ENCODE measurements at places on chromosomes 3 and 15.
A peak's percentile ranks its signal among the peaks of the same experiment; 100 is the strongest.

GRCh38 chr3:195005251-195005620 lies 265.7 kb downstream of the XXYLT1 start:
- no peak for DNase-seq

DNA sequence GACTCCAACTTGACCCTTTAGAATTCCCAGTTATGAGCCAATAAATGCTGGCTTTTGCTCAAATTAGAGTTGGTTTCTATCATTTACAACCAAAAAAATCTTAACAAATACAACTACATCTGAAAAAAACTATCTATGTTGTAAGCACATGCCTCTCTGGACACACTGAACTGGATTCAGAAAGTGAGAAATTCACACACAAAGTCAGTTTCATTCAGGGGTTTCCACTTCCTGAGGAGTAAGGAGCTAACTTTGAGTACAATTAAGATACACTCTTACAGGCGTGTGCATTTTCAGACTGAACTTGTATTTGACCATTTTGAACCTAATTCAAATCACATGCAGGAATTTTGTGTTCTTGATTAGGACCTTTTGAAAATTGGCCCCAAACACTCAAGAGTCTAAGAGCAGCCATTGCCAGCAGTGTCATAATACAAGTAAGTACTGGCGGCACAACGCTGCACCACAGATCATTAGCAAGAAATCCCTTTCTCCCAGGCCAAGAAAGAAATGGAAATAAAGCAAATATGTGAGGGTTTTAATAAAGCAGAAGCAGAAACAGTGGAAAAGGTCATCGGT lies 31.2 kb downstream of the LINS1 start:
- no peak for DNase-seq

DNA sequence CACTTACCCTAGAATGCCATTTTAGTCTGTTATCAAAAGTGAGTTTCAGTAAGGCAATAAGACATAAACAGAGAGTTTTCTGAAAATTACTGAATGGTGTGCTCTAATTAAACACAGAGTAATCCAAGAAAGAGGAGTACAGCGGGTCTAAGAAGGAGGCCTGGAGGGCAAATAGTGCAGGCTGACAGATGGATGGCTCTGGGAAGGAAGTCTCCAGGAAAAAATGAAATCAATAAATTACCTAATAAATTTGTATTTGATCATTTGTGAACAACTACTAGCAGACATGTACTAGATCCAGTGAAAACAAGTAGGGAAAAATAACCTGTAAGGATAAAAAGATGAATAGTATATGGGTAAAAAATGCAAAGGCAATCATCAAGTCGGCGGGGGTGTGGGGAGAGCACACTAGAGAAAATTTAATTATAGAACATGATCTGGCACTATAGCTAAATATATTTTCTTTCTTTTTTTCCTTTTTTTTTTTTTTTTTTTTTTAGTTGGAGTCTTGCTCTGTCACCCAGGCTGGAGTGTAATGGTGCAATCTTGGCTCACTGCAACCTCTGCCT lies 22.6 kb upstream of the GPD1L start:
- DNase-seq: no peak

DNA sequence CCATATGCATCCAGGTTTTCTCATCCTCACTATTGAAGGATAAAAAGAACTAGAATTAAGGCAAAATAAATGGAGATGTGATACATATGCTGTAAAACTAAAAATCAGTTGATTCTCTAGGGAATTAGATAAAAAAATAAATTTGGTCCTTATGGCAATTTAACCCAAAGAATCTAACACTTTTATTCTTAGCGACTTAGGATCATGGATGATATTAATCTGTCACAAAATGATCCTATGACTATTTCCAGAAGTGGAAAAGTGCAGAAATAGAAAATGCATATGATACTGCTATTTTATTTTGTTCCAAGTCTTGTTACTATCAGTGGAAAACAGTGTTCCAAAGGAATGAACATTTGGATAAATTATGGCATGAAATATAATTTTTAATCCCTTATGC lies 746.3 kb downstream of the ROBO2 start:
- DNase-seq: no peak

- DNase-seq: no peak
Measured at GRCh38 chr15:80789796-80790195, 10.6 kb downstream of the CEMIP start.

DNA sequence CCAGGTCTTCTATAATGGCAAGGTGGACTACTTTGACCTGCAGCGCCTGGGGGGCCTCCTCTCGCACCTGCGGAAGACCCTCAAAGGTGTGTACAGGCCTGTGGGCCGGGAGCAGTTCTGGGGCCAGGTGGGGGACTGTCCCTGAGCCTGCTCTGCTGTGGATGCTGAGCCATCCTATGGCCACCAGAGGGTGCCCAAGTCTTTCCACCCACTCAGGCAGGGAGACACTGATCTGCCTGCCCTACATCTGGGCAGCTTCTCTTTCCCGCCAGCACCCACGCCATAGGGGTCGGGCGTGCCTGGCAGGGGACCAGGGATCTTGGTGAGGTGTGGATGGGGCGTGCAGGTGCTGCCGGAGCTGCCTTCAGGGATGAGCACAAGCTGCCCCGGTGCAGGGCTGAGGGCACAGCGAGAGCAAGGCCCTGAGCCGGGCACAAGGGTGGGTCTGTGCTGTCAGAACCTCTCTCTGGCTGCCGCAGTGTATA lies 14.1 kb downstream of the RNF123 start:
- DNase-seq: peak; percentile 53

GRCh38 chr3:68088216-68088615 lies 433.8 kb upstream of the SUCLG2 start:
- DNase-seq: no peak

- DNase-seq: no peak
Measured at GRCh38 chr3:101942356-101942755, 93.0 kb downstream of the NFKBIZ start.

- no peak for DNase-seq
Measured at GRCh38 chr3:54279005-54279583, 156.7 kb downstream of the CACNA2D3 start.

GRCh38 chr15:97563516-97563915 lies 397.0 kb upstream of the ARRDC4 start:
- no peak for DNase-seq

DNA sequence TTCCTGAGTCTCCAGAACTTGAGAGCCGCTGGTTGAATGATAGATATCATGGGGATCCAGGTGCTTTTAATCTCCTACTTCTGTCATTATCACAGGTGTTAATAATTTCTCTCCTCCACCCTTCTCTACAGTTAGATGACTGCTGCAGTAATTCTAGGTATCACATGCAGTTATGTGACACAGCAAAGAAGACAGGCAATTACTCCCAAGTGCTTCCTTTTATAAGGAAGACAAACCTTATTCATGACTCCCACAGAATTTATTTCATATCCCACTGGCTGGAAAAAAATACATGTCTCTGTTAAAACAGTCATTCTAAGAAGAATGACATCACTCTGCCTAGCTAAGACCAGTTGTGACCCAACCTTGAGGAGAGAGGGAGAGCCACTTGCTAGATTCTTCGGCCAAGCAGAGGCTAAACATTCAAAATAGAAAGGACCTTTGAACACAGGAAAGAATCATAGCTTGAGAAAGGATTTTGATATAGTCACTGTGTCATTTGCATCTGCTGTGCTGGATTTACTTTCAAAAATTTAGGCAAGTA lies 500.6 kb downstream of the SI start:
- no peak for DNase-seq

GRCh38 chr3:175150812-175151401 lies 291.8 kb downstream of the NAALADL2 start:
- no peak for DNase-seq

- DNase-seq: no peak
Measured at GRCh38 chr3:156413293-156413892, 141.5 kb downstream of the SSR3 start.

- DNase-seq: peak; percentile 69
Measured at GRCh38 chr3:4730719-4731118, 237.6 kb downstream of the ITPR1 start.

GRCh38 chr3:58073301-58074108 lies 65.3 kb downstream of the FLNB start:
- DNase-seq: no peak

DNA sequence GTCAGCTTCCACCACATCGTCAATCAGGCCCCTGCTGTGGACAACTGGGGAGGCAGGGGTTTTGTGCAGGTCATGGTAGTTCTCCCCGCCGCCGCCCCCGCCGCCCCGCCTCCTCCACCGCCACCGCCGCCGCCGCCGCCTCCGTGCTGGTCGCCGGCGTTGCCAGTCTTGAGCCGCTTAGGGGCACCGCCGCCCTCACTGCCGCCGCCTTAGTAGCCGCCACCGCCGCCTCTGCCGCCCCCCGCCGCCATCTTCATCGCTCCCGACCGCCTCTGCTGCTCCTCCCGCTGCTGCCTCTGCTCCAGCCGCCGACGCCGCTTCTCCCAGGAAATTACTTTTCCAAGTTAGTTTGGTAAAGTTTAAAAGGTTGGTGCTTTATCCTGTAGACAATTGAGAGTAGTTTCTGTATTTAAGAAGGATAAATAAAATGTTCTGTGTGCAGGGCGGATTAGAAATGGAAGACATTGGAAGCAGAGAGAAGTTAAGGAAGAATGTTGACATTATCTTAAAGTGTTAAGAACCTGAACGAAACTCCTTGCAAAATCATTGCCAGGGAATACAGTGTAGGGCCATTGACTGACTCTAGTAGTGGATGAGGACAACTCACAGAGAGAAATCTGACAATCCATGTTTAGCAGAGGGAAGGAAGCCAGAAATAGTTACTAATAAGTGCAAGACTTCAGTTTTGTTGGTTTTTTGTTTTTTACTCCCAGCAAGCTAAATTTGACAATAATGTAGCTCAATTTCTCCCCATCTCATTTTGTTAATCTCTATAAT lies 53.0 kb upstream of the GOLGA8A start:
- no peak for DNase-seq

DNA sequence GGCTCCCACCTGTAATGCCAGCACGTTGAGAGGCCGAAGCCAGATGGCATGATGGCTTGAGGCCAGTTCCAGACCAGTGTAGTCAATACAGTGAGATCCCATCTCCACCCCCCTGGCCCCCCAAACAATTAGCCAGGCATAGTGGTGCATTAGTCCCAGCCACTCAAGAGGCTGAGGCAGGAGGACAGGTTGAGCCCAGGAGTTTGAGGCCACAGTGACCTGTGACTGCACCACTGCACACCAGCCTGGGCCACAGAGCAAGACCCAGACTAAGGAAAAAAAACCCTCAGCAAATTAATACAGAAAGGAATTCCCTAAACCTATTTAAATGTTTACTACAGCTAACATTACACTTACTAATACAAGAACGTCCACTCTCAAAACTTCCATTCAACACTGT lies 424.6 kb downstream of the SHQ1 start:
- no peak for DNase-seq

GRCh38 chr3:48232734-48233133 lies 8.2 kb upstream of the ZNF589 start:
- DNase-seq: peak; percentile 81

GRCh38 chr15:70703096-70703878 lies 60.1 kb downstream of the UACA start:
- DNase-seq: no peak

DNA sequence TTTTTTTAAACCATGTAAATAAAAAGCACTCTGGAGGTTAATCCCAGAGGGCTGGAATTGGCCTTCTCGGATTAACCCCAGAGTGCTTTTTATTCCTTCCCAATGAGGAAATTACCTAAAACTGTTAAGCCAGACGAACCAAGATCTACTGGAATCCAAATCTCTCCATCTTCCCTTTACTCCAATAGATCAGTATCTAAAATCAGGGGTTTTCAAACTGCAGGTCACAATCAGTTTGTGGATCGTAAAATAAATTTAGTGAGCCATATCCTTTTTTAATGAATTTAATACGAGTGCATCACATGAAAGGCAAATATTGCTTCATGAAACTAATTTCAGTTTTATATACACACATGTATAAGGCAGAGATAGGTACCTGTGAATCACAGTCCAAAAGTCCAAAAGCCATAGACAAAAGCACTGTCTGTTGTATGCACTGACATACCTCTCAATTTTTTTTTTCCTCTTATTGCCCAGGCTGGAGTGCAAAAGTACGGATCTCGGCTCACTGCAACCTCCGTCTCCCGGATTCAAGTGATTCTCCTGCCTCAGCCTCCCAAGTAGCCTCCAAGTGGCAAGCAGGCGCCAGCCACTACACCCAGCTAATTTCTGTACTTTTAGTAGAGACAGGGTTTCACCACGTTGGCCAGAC lies 61.3 kb downstream of the TBL1XR1 start:
- DNase-seq: no peak

GRCh38 chr15:78056714-78057269 lies 20.7 kb downstream of the TBC1D2B start:
- peak; percentile 46 for DNase-seq

GRCh38 chr3:193921465-193921864 lies 214.5 kb upstream of the HES1 start:
- DNase-seq: no peak

GRCh38 chr15:67107014-67107812 lies 41.8 kb downstream of the SMAD3 start:
- no peak for DNase-seq

DNA sequence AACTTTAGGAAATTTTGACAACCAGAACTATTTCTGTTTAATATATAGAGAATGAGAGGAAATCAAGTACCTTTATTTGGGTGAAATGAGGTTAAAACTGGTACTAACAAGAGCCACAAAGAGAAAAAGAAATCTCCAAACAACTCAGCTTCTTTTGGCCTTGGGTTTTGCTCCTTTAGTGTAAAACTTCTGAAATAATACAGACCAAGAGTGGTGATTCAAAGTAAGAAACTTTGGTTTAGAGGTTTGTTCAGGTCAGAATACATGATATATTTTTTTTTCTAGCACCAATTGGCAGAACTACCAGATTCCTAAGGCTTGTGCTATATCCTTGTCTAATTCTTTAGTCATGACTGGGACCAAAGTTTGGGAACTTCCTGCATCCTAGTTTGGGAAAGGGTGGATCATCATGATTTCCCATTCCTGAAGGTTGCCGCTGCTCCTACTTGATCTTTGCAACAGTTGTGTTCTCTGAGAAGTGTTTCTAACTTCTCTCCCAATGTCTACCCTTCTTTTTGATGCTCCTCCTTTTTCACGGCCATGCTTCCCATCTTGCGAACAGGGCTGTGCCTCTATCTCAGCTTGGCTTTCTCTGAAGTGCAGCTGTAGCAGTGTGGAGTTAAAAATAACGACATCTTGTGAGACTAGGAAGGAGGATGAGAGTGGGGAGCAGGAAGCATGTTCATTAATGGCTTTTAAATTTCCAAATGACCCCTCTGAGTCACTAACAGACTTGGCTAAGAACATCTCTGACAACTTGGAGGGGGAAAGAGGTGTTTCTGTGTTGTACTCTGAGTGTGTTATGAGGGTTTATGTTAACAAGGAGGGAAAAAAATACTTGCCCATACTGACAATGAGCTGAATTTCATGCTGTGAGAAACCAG lies 87.7 kb downstream of the KCNAB1 start:
- DNase-seq: no peak

GRCh38 chr15:23566071-23566554 lies 639 bp downstream of the MKRN3 start:
- peak; percentile 61 for DNase-seq

GRCh38 chr3:43707266-43707665 lies 16.5 kb downstream of the ABHD5 start:
- DNase-seq: no peak

Measured in globus pallidus (tissue), 1 donor.